ENCODE measurements at places on chromosomes 12 and 14.
A peak's percentile ranks its signal among the peaks of the same experiment; 100 is the strongest.

DNA sequence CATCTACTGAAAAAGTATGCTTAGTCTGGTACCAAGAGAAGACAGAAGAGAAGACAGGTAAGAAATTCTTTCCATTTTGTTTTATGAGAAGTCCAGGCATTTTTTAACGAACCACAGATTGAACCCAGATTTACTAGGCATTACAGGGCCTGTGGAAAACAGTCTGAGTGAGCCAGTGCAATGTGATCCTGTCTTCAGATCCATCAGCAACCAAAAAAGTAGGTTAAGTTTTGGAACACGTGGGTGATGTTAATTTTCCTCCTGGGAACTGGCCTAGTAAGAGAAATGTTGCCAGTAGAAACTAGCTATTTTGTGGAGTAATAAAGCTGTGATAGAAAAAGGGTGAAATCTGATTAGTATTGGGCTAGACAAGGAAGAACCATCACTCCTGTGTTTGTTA lies 440.9 kb upstream of the SEL1L start:
- DNase-seq: no peak

DNA sequence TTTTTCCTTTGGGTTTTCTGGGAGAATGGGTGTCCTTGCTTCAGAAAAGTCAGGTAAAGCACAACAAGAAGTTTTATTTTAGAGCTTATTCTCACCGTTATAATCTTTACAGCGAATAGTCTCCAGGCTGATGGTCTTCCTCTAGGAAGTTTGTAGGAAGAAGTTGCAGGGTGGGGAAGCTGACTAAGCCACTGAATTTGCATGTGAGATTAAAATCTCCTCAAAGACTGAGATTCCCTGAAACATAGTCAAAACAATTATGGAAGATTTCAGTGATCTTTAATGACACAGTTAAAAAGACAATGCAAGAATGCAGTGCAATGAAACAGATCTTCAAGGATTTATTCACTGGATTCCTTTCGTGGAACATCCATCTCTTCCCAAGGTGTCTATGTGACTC lies 1.2 kb downstream of the TAS2R10 start:
- no peak for DNase-seq

GRCh38 chr14:21026274-21026987 lies 1.6 kb upstream of the NDRG2 start:
- no peak for DNase-seq

DNA sequence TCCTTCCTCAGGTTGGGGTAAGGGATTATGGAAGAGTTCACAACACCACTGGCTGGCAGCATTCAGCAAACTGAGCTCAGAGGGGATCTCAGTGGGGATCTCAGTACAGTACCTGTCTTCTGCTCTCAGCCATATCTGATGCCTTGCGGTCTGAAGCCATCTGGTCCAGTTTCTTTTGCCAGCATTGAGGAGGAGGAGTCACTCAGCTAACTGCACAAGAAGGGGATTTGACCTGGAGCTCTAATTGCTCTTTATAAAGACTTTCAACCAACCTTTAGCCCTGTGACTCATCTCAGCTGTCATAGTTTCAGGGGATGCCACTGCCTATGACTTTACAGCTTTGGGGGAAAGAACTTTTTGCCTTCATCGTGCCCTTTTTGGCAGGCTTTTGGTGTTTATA lies 44.9 kb downstream of the JKAMP start:
- no peak for DNase-seq

DNA sequence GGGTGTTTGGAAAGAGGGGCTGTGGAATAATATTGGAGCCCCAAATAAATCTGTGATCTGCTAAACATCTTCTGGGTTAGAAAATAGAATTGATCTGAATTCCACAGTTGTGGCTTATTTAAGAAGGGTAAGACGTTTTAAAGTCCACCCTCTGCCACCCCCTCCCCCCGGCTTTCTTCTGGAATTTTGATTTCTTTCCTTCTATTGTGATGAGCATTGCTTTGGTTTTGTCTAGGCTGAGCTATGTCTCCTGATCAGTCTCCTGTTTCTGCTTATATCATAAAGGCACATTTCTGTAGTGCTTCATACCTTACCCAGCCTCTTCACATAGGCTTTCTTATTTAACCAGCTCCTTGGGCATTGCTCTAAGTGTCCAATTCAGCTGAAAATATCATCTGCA lies 77.3 kb upstream of the SLC38A2 start:
- no peak for DNase-seq

GRCh38 chr12:53476769-53477209 lies 22.5 kb downstream of the MAP3K12 start:
- DNase-seq: no peak

DNA sequence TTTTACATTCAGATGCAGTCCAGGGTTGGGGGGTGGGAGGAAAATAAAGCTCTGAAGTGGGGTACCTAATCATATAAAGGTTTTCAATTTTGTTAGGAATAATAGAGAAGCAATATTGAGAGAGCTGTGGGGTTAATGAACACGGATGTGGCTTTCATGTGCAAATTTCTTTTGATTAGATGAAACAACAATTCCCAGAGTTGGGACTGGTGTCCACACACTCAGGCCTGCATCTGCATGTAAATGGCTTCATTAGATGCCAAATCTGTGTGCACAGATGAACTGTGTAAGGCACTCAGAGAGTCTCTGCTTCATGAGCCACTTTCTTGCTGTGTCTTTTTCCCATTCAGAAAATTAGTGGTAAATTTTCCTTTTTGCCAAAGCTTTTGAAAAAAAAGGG lies 377.1 kb upstream of the NOVA1 start:
- DNase-seq: no peak

DNA sequence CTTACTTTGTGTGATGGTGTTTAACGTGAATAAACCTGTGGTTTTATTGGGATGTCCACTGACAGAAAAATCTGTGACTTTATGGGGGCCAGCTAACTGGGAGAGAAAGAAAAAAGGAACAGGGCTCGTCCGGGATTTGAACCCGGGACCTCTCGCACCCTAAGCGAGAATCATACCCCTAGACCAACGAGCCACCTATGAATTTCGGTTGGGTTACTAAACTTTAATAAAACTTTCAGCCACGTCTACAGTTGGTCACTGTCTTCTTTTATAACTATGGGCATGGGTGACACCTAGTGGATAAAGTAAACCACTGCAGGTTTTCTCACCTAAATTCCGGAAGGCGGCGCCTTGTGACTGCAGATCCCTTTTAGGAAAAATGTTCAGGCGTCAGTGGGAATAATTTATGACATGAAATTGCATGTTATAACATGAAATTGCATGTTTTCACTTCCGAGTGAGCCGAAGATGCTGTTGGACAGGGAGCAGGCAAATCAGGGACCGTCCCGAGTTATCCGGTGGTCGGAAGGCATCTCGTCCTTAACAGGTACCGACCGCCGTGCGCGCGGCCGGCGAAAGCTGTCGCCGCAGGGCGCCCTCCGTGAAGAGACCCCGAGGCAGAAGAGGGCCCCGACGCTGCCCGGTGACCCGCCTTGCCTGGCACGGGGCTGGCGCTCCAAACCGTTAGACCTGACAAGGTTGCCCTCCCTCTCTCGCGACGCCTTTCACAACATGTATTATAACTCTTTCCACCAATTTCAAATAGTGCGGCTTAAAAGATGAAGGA lies 18.2 kb upstream of the RNASE12 start:
- peak; percentile 59 for DNase-seq

GRCh38 chr12:50839042-50839441 lies 3.7 kb upstream of the TMPRSS12 start:
- DNase-seq: no peak

DNA sequence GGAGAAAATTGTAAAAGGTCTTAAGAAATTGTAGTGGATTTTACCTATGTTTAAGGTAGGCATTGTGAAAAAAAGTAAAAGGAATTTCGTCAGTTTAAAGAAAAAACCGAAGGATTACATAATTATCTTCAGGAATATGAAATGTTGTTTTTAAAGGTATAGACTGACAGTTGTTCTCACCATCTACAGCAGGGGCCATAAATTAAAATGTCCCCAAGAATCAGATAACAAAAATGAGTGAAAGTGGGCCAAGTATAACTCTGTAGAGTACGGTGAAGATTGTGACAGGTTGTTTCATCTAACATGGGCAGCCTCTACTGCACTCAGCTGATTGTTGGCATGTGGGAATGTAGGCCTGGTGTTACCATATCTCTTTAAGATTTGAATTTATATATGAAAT lies 38.3 kb downstream of the YLPM1 start:
- DNase-seq: no peak

DNA sequence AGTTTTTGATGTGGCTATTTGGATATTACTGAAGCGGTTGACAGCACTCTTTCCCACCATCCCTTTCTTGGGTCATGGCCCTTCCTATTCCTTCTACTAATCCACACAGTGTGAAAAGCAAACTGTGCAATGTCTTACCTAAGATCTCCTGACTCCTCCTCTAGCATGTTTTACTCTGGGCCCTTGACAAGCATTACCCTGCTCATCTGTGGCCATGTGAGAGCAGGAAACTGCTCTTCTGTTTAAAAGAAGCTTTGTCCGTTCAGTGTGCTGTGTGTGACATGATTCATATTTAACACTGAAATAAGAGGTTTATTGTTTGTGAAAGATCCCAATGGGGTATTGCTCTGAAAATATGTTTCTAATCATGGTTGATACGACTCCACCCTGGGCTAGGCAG lies 1022.5 kb downstream of the AACS start:
- DNase-seq: no peak

DNA sequence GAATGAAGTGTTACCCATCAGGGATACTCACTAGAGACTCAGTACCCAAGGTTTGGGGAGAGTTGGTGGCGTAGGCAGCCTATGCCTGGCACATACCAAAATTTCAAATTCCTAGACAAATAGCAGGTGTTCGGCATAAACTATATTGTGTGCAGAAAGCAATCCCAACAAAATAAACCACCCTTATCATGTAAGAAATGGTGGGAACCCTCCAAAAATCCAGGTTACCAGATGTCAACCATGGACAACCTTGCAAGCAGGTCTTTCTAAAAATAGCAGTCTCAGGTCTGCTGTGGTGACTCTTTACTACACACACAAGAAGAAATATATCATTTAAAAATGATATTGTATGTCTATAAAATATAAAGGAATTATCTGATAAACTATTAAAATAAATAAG lies 17.7 kb upstream of the PTGER2 start:
- DNase-seq: no peak

DNA sequence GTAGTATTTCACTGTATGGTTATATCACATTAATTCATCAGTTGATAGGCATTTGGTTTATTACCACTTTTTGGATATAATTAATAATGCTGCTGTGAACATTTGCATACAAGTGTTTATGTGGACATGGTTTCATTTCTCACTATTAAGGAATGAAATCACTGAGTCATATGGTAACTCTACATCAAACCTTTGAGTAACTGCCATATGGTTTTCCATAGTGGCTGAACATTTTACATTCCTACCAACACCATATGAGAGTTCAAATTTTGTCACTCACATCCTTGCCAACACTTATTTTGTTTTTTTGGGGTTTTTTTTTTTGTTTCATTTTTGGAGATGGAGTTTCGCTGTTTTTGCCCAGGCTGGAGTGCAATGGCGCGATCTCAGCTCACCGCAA lies 30.2 kb upstream of the EAPP start:
- DNase-seq: no peak

GRCh38 chr12:96571101-96571862 lies 81.9 kb downstream of the CFAP54 start:
- no peak for DNase-seq

- DNase-seq: peak; percentile 14
Observed at GRCh38 chr12:3034067-3034750, 43.0 kb upstream of the TSPAN9 start.
